Central memory CD8-positive, alpha-beta T cell (primary cell): ENCODE measurements at places on chromosomes 5 and 9.

DNA sequence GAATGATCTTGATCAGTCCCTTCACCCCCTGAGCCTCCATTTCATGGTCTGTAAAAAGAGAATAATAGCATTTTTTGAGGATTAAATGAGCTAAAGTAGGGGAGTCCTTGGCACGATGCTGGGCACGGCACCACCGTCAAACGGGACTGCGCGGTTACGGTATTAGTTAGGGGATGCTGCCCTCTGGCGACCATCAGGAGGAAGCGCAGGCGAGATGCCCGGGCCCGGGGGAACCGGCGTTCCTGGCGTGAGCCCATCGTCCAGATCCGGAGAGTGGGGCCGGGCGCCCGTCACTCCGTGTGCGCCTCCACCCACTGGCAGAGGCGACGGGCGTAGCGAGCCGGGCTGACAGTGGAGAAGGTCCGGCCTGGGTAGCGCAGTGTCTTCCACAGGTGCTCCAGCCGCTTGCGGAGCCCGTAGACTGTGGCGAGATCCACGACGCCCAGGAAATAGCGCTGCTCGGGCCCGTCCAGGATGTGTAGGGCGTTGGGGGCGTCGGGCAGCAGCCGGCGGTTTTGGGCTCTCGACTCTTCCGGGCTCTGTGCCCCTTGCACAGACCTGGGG is 4.8 kb upstream of the ST6GALNAC4 start:
- peak; percentile 71 for DNase-seq

GRCh38 chr5:92769978-92770377 is 811.0 kb downstream of the NR2F1-AS1 start:
- DNase-seq = no peak

- no peak for DNase-seq
Observed at GRCh38 chr9:110850401-110851135, 182.0 kb downstream of the MUSK start.

DNA sequence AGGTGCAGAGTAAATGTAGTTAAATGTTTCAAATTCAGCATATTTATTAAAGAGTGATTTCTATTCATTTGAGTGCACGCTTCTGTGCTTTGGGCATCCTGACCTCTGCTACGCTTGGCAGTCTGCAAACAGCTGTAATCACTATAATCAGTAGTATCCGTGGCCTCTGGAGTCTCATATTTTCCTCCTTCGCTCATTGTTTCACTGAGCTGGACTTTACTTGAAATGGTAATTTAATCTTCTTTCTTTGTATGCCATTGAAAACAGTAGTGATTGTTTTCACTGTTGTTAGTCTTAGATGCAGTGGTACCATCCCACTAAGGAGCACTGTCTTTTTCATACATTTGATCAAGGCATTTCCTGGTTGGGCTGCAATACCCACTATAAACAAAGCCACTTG is 43.5 kb upstream of the CAVIN4 start:
- DNase-seq = no peak

- DNase-seq = no peak
Observed at GRCh38 chr9:3916411-3916810, 383.5 kb downstream of the GLIS3 start.

DNA sequence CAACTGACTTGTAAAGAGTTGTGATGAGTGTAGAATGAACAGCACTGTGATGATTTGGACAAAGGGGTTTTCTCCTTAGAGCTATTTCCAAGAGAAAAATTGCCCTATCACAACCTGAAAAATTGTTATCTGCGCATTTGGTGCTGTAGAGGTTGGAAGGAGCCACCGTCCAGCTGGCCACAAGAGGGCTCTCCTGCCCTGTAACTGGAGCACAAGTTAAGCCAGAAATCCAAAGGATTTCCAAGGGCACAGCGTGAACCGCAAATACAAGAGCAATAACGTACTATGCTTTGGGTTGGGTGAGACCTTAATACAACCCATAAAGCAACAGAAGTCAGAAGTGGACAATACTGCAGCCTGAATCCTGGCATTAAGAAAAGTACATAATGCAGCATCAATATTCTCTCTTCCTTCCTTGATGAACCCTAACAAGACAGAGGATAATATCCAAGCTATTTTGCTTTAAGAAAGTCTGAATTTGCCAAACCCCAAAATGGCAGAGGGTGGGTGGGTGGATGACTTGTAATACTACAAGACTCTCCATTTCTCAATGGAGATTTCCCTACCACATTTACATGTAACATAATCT is 56.8 kb upstream of the SMIM32 start:
- DNase-seq = no peak

DNA sequence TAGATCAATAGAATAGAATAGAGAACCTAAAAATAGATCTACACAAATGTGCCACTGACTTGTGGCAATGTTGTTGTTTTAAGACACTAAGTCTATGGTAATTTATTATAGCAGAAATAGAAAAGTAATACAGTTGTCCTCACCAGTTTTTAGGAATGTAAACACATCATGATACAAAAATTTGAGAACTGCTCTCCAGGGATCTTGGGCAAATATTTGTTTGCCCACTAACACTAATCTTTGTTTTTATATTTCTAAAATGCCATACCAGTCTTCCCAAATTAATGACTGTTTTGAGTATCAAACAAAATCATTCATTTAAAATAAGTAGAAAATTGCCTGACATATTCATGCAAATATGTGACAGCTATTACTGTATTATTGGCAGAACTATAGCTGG is 297.6 kb downstream of the BRINP1 start:
- no peak for DNase-seq

DNA sequence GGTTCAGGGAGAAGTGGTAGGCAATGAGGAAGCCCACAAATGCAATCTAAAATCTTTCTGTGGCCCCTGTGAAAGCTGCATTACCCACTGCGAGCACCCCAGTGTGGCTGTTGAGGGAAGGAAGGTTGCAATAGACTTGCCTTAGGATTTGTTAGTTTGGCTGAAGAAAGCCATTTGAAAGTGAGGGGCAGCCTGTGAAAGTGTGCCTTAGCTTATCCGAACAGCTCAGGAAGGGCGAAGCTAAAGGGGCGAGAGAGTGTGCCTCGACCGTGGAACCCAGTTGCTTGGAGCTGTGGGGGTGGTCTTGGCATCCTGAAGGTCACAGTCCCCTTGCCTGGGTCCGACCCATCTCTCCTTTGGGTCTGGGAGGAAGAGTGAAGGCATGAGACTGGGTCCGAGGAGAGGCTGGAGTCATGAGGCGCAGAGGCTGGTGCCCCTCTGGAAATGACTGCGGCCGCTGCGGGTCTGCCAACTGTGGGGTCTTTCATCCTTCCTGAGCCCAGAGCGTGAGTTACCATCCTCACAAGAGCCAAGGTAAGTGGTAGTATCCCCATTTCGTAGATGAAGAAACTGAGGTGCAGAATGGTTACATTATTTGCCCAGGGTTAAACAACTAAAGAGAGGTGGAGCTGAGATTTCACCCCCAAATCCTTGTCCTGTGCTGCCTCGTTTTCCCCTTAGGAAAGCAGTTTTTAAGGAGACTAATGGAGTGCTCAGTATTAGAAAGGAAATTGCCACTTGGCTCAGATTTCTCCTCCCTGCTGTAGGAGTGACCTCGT is 24.4 kb downstream of the SLC25A25 start:
- DNase-seq = no peak

DNA sequence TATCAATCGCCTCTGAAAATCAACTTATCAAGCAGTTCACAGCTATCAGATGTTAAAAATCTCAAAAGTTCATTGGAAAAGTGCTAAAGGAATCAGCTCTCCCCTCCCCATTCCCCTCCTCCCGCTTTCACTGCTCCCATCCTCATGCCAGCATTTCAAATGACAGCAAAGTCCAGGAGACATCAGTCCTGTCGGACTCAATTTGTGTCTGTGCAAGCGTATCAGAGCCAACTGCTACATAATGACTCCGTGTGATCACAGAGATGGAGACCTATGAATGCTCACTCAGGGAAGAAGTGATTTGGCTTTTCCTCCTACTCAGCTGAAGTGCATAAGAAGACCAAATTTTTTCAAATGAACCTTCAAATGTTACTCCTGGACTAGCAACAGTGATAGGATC is 937.2 kb upstream of the DMAC1 start:
- no peak for DNase-seq

GRCh38 chr9:17651725-17652124 is 72.9 kb downstream of the SH3GL2 start:
- no peak for DNase-seq

- DNase-seq = no peak
Observed at GRCh38 chr9:114228016-114228808, 72.9 kb downstream of the COL27A1 start.

GRCh38 chr9:19378647-19379046 is 1.4 kb downstream of the RPS6 start:
- DNase-seq = no peak

DNA sequence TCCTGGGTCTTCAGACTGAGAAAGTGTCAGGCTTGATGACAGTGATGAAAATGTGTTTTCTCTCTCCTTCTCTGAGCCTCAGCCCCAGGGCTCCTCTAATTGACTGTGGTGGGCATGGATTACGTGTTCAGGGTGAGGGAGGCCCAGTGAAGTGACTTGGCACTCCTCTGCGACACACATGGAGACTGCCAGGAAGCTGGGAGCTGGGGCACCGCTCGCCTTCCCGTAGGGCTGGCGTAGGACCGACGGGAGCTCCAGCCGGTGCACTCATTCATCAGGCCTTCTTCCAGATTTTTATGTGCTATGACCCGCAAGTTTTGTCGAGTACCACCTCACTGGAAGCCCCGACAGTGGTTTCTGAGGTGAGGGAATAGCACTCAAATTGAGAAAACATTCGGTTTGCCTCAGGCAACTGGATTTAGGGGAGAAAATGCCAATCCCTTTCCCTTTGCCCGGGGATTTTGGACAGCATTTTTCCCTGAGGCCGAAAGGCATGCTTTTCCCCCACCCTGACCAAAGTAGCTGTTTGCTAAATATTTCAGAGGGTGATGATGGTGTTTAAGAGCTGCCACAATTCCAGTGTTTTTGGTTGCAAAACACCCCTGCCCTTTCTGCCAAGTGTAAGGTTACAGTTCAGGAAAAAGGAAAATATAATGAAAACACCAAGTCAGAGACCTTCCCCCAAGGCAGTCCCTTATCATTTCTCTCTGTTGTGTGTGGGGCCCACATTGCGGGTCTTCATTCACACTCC is 83.7 kb downstream of the PCSK5 start:
- DNase-seq = no peak

- DNase-seq = no peak
Observed at GRCh38 chr5:73694089-73694488, 68.1 kb downstream of the ARHGEF28 start.

- DNase-seq = no peak
Observed at GRCh38 chr5:64854855-64855254, 86.1 kb downstream of the CWC27 start.

DNA sequence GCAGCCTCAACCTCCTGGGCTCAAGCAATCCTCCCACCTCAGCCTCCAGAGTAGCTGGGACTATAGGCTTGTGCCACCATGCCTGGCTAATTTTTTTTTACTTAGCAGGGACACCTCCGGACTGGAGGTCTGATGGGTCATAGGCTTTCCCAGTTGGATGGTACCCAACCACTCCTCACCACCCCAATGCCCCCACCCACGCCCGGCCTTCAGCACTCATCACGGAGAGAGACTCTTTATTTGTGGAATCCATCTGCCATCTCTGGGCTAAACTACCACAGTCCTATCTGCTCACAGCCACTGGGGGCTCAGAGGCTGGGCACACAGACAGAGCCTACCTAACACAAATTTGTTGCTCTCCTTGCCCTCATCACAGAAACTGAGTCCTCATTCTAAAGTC is 58.3 kb upstream of the STXBP1 start:
- no peak for DNase-seq

DNA sequence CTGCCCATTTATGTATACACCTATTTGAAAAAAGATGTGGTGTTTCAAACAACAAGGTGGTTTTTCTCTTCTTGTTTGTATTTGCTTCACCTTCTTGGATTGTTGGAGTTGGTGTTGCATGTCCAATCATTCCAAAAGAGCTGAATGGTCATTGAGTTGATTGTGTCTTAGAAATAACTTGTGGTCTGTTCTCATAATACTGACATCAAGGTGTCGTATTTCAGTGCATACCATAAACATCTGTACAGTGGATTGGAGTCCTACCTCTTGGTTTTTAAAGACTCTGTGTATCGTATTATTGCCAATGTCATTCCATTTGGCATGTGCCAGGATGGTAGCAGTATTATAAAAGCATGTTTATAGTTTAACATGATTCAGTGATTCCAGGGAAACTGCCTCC is 73.2 kb downstream of the TRIO start:
- DNase-seq = no peak

DNA sequence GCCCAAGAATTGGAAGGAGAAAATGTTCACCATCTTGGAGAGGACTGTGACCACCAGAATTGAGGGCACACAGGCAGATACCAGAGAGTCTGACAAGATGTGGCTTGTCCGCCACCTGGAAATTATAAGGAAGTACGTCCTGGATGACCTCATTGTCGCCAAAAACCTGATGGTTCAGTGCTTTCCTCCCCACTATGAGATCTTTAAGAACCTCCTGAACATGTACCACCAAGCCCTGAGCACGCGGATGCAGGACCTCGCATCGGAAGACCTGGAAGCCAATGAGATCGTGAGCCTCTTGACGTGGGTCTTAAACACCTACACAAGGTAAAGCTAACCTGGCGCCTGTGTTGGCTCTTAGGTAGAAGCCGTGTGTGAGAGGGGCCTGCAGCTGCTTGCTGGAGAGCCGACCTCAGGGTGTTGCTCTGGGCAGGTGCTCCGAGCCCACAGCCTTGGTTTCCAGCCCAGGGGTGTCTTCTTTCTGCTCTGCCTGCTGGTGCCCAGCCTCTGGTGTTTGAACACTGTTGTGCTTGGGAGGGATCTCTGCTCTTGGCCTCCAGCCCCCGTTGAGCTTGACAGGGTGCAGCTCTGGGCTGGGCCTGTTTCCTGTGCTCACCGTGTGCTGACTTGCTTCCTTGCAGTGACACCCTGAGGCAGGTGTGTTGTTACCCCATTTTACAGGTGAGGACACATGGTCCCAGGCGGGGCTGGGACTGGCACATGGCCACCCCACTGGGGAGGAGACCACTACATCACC is 10.9 kb downstream of the EXOC3 start:
- no peak for DNase-seq

- DNase-seq = no peak
Observed at GRCh38 chr5:176535664-176536131, 1.5 kb downstream of the RNF44 start.

DNA sequence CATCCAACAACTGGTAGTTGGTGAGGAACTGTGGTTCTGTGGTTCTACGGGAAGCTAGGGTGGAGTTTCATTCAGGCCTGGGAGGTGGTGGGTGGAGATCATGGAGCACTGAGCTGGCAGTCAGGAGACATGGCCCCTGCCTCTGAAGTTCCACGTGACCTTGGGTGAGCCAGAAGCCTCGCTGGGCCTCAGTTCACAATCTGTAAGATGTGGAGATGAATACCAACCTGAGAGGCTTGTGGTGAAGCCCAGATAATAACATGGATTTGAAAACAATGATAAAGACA is 177.9 kb downstream of the MACROH2A1 start:
- no peak for DNase-seq

DNA sequence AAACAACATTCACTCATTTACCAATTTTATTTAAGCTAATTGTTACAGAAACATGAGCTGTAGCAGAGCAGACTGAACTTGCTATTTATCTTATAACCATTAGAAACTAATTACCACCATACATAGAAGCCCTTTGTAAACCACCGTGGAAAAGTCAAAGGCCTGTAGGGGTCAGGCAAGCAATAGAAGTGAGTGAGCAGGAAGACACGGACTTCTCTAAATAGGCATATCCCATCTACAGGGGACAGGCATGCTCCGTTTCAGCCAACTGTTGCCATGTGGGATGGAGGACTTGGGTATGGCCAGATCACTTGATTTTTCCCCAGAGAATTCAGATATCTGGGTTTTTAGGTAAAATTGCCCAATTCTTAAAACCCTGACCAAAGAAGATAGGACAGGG is 44.8 kb downstream of the PRRC1 start:
- DNase-seq = no peak

- DNase-seq = no peak
Observed at GRCh38 chr5:25850581-25850980, 1187.8 kb downstream of the CDH9 start.
